ENCODE measurements at places on chromosomes 1 and 21.

DNA sequence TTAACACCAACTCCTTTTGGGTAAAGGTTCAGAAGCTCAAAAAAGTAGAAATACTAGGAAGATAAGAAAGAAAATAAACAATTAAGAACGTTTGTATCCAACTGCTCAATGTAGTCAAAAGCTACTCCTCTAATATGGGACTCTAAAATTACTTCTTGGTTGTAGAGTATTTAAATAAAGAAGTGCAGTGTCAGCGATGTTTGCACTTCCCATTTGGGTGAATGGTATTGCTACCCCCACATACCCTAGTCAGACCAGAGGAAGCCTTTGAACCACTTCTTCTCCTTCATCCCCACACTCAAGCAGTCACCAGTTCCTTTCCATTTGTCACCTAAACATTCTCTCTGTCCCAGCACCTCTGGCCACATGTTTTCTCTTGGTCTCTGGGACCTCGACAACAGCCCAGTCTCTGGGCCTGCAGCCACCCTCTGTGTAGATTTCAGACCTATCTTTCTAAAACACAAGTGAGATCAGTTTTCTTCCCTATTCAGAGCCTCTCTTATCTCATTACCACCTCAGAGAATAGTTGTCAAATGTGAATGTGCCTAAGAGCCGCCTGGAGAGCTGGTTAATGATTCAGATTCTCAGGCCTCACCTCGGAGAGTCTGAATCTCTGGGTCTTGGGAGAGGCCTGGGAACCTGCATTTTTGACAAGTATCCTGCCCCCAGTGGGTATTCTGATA is 109.8 kb downstream of the OMA1 start:
- no peak for DNase-seq

DNA sequence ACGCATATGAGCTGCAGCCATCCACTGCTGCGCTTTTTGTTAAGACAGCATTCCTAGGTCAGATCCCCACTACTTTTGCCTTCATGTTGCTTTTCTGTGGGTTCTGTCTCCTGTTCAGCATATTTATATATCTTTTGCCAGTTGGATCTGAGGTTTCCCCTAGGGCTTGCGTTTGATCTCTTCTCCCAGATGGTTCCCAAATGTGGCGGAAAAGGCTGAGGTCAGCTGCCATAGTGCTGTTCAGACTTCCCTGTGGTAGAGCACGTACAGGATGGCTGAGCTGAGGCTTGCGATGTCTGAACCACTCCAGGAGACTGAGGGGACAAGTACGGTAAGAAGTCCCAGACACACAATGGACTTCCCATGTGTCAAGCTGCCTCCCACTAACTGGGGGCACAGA is 39.8 kb downstream of the COL6A1 start:
- DNase-seq: no peak

DNA sequence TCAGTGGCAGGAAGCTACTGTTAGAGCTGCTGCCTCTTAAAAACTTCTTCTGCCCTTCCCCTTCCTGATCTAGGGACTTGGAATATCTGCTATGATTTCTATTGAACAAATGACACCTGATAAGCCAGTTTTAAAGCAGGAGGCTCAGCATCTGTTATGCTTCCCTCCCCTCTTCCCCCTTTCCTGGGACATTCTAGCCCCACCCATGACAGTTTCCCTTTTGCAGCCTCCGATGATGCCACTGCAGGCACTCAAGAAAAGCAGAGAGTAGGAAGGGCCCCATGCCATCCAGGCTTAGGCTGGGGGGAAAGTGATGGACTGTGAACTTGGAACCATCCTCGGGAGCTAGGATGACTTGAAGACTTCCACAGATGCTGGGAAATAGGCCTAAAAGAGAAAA is 15.1 kb upstream of the EPB41 start:
- no peak for DNase-seq

DNA sequence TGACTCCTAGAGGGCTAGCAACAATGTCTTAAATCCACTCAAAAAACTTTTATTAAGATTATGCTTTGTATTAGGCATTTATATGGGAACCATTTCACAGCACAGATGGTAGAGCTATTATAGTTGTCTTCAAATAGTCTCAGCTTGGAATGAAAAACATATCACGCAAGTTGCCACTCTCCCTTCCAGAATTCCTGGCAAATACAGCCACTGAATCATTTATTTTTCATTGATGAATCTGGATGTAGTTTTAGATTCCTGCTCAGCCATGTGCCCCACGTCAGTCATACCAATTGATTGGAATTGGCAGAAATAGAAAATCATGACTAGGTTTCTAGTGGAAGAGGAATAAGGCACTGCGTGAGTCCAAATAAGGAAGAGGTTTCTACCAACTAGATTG is 165.2 kb downstream of the PLA2G4A start:
- no peak for DNase-seq

GRCh38 chr1:111251570-111251969 is 24.1 kb downstream of the CHI3L2 start:
- no peak for DNase-seq

- DNase-seq: no peak
Observed at GRCh38 chr1:80044662-80045061, 1038.1 kb upstream of the ADGRL4 start.

Measured in hindlimb muscle (tissue), 1 donor.